ENCODE measurements at places on chromosomes 4 and X.

DNA sequence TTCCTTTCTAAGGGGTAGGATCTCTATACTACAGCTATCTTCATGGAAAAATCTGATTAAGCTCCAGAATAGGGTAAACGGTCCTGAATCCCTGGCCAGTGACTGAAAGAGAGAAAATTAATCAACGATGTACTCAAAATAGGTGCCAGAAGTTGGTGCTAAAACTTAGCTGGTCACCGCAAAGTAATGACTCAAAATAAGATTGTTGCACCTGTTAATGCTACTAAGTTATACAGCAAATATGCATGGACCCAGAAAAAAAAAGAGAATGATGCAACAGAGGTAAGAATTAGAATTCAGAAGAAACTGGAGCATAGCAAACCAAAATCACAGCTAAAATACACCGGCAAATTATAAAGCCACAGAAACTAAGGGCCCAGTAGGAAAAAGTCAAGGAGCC, 239.7 kb upstream of the FAM241A start:
- DNase-seq, result no peak

GRCh38 chr4:176788248-176788647, 4.5 kb downstream of the VEGFC start:
- no peak for DNase-seq

GRCh38 chr4:87278335-87278794, 44.3 kb downstream of the HSD17B13 start:
- DNase-seq, result no peak

GRCh38 chrX:45591650-45592049, 391.0 kb upstream of the DIPK2B start:
- no peak for DNase-seq

GRCh38 chr4:97911236-97911906, 231.9 kb downstream of the STPG2 start:
- DNase-seq, result no peak

DNA sequence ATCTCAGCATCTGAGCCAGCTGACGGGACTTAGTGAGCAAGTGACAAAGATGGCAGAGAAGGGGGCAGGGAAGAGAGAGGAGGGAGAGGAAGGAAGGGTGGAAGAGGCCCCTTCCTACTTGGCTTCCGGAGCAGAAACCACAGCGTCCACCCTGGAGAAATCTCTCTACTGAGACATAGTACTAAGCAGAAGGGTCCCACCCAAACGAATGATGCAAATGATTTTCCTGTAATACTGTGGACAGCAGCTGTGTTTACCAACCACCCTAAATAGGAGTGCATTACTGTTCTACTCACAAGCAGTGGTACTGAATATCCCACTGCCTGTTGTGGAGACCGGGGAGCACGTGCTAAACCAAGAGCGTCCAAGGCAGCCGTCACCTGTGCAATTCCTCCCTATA, 29.4 kb downstream of the DTHD1 start:
- DNase-seq, result no peak

DNA sequence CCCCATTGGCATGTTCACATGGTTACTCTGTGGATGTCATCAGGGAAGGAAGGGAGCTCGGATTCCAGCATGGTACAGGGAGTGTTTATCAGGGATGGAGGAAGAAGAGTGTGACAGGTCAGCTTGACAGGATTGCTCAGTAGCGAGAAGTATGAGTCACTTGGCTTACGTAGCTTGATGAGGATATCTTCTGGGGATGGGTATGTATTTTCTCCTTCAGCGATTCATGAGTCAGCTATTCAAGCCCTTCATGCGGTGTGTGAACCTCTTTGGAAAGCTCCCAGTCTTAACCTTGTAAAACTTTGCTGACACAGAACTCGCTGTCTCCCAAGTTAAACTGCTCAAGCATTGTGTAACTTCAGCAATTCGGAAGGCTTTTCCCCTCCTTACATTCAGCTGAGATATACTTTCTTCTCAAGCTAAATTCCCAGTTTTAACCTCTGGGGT, 275.4 kb downstream of the ARHGAP10 start:
- no peak for DNase-seq

DNA sequence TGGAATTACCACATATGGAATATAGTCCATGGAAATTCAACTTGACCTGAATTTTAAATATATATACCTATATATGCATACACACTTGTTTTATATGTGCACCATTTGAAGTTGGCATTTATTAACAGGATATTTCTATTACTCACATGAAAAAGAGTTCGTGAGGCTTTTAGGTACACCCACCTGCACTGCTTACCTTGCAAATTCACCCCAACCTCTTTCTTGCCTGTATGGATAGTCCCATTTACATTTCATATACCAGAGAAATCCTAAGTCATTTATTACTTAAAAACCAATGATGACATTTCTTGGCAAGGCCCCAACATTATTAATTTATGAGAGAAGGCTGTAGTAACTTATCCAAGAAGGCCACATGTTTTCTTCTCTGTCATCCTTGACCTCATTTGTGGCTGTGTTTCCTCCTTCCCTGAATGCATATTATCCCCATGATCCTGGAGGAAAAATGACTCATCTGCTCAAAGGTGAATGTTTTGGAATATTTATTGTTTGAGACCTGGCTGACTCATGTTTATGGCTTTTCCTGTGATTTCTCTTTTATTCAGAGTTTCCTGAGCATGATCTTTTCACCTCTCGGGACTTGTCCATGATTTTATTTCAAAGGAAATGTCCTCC, 62.2 kb upstream of the FAM241A start:
- no peak for DNase-seq

DNA sequence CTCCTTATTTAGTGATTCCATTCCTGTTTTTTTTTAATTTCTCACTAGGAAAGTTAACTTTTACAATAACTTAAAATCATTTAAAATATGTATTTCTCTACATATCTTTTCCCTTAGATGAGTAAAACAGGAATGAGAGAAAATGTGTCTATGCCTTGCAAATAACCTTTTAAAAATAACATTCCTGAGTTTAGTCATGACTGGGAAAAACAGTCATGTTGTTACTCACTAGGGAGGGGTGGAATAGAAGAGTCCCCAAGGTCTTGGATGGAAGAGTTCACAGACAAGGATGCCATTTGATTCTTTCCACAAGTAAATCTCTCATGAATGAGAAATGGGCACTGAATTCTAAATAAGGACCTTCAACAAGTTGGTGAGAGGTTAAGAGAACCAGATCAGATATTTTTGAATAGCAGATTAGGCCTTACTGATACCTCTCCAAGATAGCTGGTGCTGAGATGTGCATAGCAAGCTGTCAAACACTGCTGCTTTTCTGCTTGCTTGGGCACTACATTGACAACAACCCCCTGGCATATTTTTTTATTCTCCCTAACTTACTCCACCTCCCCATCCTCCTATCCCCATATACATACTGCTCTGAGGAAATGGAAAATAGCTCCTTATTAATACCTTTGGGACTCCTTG, 25.1 kb downstream of the UGDH start:
- DNase-seq, result no peak

DNA sequence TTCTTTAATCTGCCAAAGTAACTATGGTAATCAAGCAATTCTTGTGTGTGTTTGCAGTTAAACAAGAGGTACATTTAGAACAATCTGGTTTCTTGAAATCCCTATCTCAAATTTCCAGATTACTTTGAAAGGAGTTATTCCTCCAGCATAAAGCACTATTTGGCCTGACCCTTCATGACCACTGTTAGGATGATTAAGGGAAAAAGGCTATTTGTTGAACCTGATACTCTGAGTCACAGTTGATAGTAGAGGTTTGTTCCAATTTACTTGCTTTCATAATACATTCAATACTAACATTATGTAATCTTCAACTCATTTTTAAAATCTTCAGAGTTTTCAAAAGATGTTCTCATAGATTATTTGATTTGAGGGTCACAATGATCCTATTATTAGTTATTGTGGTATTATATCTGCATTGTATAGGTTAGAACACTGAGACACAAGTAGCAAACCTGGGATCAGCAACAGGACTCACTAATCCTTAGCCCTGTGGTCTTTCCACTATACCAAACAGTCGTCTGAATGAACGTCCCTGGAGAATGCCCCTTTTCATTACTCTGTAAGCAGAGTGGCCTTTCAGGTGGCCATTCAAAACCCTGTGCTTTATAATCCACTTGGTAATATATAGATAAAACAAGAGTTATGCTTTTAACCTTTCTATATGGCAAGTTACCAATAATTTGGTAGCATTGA, 8.1 kb upstream of the NDST4 start:
- peak; percentile 49 for DNase-seq

DNA sequence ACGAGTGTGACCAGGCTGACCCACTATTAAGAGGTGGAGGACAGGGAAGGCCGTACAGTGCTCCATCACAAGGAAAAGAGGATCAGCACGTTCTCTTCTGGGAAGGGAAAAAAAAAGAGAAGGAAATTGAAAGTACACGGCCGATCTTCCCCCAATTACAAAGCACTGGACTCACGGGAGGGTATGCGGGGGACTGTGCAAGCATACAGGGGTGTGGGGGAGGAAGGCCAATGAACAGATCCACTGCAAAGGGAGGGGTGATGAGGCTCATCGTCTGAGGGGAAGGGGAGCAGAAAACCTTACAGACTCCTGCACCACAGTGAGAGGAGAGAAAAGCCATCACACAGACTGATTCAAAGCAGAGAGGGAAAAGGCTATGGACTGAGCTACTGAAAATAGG, 1.1 kb downstream of the ELK1 start:
- DNase-seq, result no peak

- DNase-seq, result no peak
These were observed 265.8 kb upstream of the SMIM31 start for GRCh38 chr4:164488114-164488513.

DNA sequence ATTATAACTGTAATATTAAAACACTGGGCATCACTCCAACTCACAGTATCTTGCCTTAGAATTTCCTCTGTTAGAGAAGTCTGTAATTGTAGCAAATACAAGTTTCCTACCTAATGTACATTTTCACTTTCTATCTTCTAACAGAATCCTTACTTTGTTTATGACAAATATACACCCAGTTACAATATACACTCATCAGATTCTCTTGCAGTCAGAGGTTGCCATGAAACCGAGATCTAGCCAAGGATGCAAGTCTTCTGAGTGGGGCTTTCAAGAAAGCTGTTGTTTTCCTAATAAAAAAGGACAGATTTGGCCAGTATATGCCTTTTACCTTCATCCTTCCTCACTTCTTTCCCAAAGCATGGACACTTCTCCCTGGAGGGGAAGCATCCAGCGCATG, 228.9 kb downstream of the SCFD2 start:
- no peak for DNase-seq

DNA sequence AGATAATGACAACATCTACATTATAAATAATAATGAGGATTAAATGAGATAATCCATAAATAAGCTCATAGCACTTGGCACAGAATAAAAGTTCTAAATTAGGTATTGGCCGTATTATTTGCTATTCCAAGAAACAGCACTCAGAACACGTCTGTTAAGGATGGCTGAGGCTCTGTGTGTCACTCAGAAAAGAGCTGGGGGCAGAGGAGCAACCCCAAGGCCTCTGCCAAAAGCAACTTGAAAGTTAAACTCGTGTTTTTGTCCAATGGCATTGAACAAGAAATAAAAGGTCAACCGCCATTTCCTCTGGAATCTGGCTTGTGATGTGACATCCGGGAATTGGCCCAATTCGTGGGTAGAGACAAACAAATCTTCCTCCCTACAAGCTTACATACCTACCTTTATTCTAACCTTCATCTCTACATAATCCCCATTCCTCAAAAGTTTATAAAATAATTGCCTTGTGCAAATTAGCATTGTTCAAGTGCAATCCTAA, 42.3 kb upstream of the FAM241A start:
- DNase-seq, result no peak

GRCh38 chr4:108429662-108430061, 190.7 kb upstream of the RPL34 start:
- no peak for DNase-seq

DNA sequence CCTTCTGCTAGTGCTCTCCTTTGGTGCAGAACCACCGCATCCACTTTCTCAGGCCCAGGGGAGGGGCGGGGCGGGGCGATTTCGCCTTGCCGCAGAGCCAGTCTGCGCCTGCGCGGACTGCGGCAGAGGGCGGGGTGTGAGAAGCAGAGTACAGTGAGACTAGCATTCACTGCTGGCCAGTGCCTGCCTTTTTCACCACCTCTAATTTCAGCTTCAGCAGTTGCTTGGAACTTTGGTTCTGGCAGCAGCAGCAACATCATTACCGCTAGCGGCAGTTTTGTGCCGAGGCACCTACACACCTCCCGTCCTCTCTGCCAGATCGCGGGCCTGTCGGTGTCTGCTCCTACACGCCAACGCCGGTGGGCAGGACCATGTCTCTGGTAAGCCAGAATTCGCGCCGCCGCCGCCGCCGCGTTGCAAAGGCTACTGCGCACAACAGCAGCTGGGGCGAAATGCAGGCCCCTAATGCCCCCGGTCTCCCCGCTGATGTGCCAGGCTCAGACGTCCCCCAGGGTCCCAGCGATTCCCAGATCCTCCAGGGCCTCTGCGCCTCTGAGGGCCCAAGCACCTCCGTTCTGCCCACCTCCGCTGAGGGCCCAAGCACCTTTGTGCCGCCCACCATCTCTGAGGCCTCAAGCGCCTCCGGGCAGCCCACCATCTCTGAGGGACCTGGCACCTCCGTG, at the start of gene MAGEE1:
MAGEE1 (plus strand) TSS at position 151 of the 683 bp plus-strand sequence; CDS start at position 372, 221 bp downstream.
- DNase-seq, result peak; percentile 89

DNA sequence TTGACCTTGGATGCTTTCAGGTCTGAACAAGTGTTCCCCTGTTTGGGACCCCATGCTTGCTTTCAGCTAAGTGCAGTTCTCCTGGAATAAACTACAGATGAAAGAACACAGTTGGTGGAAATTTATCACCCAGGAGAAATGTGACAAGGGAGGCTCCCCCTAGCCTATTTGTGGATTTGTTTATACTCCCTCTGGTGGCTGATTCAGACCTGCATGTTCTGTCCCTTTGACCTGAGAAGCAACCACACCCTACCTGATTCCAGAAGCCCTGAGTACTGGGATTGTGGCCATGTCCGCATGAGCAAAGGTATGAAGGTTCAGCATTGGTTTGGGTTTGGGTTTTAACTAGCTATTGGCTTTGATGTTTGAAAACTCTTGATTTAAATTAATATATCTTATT, 440.9 kb downstream of the MID1IP1 start:
- DNase-seq, result peak; percentile 21

DNA sequence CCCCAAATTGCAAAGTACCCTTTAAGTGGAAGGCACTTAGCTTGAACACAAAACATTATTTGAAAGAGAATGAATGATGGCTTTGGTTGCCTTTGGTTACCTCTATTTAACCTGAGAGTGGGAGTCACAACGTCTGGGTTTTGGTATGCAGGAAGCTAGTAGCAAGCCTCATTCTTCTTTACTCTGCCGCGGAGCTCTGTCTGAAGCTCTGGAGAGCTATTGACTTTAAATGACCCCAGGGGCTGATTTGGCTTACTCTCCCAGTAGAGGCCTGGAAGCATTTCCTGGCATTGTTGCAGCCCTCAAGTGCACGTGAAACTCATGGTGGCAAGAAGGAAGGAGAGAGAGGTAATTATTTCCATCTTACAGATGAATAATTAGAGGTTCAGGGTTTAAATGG, 81.8 kb upstream of the MAGEA4 start:
- DNase-seq, result no peak

Data from HAP-1 (cell line).